ENCODE measurements at places on chromosomes 2 and 18.

DNA sequence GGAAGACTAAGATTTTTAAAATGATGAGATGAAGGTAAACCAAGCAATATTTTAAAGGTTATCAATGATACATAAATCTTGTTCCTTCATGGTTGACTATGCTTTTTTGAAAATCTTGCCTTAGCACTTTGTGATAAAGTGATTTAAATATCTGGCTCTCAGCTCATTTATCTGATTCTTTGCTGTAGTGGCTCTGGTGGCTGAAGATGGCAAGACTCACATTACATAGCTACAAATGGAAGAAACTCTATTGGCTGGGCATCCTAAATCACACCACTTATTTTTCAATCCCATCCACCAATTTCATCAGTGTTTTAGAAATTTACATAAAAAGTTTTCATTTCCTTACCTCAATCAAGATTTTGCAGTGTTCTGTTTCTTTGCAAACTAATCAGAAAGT is 16.6 kb upstream of the APCDD1 start:
- DNase-seq = no peak

DNA sequence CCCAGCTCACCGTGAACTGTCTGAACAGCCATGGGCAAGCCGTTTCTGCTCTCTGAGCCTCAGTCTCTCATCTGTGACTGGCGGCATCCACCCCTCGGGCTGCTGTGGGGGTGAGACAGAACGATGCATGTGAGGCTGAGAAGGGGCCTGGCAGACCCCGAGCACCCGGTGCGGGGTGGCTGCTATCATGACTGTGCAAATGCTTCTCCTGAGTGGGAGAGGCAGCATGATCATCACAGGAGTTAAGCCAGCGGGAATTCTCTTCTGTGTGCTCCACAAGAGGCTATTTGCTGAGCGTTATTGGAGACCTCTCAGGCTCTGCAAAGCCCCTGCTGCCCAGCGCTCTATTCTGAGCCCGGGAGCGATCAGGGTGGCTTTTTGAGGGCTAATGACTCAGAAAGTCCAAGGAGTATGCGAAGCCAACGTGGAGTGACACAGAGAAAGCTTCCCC is 45.8 kb upstream of the ID2 start:
- peak; percentile 47 for DNase-seq

GRCh38 chr18:12397254-12397653 is 10.5 kb upstream of the PRELID3A start:
- DNase-seq = no peak

GRCh38 chr2:219689676-219690628 is 62.5 kb downstream of the SLC4A3 start:
- peak; percentile 67 for DNase-seq

DNA sequence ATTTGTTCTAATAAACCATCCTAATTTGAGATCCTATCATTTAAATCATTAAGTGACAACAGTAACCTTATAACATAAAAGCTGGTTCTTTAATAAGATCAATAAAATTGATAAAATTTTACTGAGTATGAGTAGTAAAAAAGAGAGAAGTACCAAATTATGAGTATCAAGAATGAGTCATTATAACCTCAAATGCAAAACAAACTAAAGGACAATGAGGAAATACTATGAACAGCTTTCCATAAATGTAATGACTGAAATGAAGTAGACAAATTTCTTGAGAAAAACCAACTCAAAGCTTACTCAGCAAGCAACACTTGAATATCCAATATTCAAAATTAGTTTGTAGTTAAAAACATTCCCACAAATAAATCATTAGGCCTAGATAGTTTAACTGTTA is 433.0 kb downstream of the ZEB2 start:
- no peak for DNase-seq

DNA sequence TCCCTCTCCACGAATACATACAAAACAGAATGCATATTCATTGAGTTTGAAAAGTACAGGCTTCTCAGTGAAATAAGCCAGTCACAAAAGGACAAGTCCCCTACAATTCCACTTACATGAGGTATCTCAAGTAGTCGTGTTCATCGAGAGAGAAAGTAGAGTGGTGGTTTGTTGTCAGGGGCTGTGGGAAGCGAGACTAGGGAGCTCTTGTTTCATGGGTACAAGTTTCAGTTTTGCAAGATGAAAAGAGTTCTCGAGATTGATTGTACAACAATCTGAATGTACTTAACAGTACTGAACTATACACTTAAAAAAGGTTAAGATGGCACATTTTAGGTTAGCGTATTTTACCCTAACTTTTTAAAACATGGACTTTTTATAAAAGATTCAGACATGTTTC is 71.5 kb upstream of the TTC39C start:
- DNase-seq = no peak

DNA sequence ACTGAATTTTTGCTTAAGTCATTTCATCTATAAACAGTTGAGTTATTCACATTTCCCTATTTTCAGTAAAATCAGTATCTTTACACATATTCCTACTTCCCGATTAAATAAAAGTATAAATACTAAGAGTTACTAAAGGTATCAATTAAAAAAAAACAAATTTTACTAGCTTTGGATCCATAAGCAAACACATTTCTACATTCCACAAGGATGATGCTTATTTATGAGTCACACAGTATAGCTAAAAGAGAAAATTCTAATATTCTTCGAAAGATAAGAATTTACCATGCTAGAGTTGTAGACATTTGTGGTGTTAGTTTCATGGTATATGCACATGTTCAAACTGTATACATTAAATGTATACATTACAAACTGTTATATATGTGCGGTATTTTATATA is 23.7 kb downstream of the PGAP1 start:
- no peak for DNase-seq

- DNase-seq = no peak
Observed at GRCh38 chr18:59148192-59148591, 8.5 kb downstream of the SEC11C start.

DNA sequence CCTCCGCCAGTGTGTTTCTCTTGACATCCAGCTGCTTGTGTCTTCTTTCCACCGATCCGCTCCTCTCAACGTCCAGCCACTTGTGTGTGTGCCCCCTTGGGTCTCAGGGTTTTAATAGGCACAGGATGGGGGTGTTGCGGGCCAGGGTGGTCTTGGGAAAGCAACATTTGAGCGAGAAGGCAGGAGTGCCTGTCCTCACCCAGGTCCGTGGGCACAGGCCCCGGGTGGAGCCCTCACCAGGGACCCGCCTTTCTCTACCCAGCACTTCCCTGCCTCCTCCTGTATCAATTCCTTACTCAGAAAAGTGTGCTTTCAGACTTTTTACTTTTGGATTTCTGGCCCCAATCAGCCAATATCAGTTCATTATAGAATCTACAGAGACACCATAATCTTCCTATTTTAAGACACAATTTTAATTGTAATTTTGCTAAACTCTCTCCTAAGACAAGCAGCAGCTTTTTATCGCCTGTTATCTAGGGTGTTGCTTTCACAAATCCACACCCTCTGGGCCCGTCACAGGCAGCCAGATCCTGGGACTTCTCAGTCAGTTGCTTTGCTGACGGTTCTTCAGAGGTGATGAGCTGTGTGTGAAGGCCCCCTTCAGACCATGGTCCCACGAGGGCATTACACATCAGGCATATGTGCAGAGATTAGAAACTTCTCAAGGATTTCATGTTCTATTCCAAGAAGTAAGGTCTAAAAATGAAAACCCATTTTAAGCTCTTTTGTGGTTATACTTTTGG is 96.0 kb upstream of the FHL2 start:
- no peak for DNase-seq

DNA sequence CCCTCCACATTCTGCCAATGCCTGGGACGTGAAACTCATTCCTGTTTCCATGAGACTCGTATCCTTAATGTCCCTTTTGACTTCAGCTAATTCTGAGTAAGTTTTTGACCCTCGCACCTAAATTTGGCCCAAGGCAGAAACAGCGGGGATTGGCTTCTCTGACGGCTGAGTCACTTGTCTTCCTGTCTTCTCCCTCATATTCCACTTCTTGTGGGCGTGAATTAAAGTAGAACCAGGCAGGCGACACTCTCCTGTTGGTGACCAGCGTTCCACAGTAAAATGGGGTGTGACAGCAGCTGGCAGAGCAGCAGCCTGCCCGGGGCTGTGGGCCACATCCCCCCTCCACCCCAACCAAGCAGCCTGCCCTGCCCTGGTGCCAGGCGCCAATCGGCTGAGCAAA is 15.5 kb downstream of the TTC32 start:
- DNase-seq = no peak

DNA sequence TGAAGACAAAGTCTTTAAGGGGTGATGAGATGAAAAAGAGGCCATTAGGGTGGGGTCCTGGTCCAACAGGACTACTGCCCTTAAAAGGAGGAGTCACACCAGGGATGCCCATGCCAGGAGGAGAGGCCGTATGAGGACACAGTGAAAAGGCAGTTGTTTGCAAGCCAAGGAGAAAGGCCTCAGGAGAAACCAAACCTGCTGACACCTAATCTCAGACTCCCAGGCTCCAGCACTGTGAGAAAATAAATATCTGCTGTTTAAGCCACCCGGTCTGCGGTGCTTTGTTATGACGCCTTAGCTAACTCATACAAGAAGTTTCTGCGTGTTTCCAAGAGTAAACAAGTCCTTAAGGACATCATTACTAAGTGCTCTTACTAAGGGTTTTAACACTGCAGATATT is 93.6 kb downstream of the DNER start:
- no peak for DNase-seq

DNA sequence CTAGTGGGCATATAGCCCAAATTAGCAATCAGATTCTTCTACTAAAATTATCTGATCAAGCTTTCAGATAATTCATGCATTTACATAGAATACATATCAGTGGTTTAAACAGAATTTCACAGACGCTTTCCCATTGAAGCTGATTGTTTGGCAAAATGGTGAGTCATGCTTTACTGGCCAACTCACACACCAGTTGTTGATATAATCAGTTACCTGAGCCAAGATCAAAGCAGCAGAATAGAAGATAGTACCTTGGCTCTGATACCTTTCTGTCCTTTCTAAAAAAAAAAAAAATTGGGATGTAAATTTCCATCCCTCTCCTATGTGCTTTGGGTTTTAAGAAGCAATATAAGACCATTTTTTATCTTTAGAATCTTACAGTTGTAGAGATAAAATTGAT is 178.0 kb downstream of the MCFD2 start:
- DNase-seq = no peak

- DNase-seq = no peak
Observed at GRCh38 chr2:217071416-217071815, 211.6 kb upstream of the TNP1 start.

DNA sequence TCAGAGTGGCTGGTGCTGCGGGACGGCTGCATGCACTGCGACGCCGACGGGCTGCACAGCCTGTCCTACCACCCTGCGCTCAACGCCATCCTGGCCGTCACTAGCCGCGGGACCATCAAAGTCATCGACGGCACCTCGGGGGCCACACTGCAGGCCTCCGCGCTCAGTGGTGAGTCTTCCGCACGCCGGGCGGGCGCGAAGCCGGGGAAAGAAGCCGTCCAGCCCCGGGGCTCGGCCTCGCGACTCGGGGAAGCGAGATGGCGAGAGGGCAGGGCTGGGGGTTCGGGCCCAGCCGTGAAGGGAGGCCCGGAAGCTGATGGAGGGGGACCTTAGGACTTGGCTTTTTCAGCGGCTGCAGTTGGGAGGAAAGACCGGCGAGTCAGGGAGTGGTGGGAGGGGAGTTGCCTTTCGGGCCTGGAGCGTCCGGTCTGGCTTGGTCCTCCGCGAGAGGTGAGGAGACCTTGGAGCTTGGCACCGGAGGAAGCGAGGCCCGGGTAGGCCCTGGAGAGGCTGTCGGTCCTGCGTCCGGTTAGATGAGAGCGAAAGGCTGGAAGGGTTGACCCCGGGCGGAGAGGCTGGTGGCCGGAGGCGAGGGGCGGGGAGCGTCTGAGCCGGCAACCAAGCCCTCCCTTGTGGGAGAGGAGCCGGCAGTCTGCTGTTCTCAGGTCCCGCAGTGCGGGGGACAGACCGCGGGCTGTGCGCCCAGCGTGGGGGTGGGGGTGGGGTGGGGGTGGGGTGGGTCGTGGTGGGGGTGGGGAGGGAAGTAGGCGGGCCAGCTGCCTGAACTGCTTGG is 691 bp downstream of the BIRC6 start:
- DNase-seq = peak; percentile 80

DNA sequence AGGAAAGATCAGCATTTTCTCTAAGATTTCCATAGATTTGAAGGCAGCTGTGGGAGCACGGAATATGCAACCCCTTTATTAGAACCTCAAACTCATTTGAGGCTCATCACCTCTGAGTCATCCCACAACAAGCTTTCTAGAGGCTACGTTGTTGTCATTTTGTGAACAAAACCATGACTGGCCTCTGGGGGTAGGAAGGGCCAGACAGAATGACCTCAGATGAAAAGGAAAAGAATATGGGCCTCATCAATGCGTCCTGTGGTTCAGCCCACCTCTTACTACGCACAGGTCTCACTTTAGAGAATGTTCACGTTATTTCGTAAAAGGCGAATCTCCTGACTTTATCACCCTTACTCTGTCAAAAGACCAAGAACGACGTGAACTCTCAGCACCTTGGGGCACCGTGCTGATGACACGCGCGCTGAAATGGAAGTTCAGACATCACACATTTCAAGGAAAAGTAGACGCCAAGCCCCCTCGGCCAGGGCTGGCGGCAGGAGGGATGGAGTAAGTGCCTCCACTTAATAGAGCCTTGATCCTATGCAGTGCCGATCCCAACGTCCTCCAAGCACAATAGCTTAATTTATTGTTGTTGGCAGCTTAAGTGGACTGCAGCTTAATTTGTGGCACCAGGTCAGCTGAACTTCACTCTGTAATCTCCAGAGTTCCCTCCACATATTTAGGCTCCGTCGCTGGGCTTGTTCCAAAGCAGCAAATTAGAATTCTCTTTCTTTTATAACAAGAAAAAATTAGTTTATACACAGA is 208.3 kb downstream of the EIPR1 start:
- DNase-seq = peak; percentile 53

- no peak for DNase-seq
Observed at GRCh38 chr2:12227941-12228608, 481.6 kb downstream of the LPIN1 start.

DNA sequence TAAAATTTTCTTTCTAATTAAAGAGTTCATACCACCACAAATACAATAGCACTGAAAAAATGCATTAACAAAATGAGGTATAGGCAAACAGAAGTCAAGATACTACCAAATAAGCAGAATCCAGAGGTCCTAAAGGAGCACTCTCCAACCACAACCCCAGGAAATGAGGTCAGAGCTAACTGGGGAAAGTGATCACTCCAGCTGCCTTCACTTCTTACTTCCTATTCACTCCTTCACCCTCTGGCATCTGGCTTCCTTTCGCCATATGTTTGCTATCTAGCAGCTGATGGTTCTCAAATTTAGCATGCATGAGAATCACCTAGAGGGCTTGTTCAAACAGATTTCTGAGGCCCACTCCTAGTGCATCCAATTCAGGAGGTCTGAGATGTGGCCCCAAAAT is 212.6 kb upstream of the ACVR2A start:
- no peak for DNase-seq

DNA sequence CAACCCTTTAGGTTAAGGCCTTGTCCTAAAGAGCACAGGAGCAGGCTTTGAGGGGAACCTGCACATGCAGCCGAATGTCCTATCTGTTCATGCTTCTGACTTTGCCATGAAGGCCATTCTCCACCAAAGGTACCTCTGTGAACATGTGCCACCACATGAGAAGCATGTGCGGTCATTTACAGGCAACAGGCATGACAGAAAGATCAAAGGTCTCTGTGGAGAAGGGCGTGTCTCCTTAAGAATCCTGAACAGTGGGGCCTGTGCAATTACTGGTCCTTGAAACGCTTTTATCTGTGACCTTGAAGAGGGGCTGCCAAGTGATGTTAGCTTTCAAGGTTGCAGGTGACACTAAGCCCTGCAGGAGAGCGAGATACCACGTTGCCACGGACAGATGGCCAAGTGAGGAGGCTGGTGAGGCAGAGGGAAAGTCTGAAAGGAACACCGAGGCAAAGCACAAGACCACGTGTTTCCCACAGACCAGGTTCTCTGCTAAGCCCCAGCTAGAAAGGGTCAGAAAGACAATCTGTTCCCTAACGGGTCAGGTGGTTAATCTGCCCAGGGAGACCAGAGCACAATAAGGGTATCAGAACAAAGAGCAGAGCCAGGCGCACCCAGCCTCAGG is 19.5 kb upstream of the POMC start:
- no peak for DNase-seq

Data from ELF-1 (cell line).